ENCODE measurements at places on chromosomes 1 and 21.

- no peak for DNase-seq
Measured at GRCh38 chr1:157091186-157091585, 8.4 kb downstream of the ETV3L start.

- DNase-seq, result peak; percentile 89
Measured at GRCh38 chr1:202599669-202600431, 110.4 kb downstream of the SYT2 start.

DNA sequence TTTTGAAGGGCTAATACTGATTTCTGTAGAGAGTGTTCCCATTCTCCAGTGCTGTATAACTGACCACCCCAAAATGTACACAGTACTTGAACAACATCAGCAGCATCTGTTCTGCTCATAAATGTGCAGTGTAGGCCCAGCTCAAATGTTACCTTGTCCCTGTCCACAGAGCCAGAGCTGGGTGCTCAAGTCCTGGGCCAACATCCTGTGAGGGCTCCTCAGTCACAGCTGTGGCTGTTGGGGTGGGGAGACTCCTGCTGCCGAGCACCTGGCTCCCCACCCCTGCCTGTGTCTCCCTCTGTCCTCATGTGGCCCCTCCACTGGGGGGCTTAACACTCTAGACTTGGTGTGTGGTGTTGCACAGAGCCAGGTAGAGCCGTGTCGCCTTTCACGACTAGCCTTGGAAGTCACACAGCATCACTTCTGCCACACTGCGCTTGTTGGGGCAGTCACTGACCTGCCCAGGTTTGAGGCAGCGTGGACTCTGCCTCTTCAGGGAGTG, 30.5 kb downstream of the DIP2A start:
- DNase-seq, result no peak

DNA sequence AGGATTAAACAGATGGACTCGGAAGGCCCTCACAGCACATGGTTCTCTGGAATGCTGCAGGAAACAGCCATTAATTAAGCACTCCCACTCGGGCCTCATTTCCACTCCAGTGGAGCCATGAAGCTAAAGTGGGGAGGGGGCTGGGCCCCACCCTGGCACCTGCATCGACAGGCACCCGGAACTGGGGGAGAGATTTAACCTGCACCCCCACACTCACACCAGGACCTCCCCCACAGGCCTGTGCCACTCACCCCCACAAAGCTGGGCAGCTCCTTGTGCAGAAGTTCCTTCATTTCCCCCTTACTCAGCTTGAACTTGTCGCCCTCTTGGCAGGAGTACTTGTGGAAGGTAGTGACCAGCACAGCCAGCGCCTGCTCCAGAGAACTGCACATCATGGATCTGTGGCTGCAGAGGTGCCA, 2.2 kb downstream of the S100A2 start:
- no peak for DNase-seq

- DNase-seq, result peak; percentile 36
Measured at GRCh38 chr1:208207388-208208131, 36.6 kb downstream of the PLXNA2 start.
